Activated CD4-positive, alpha-beta T cell treated with anti-CD3 and anti-CD28 coated beads, Interleukin-2, amount 10 ng/mL, durations not matched to agents 7 days and 5 days (primary cell): ENCODE measurements at places on chromosomes 11 and 22. TPM values are rescaled to one million over a fixed set of nuclear protein-coding genes. Genes with fewer than 3 reads are reported as not detected.

Gene LIMK2
- 48.6 TPM for total RNA-seq

Gene CNGA4
- 0.17 TPM for total RNA-seq

Gene CYB5R2
- 0.82 TPM for total RNA-seq

Gene RFPL3
- total RNA-seq: not detected

Gene MOGAT2
- not detected for total RNA-seq

Gene PHF21B
- not detected for total RNA-seq

Gene SUN2
- total RNA-seq: 702 TPM

Gene POU2AF3
- total RNA-seq: not detected

Gene CDC42BPG
- total RNA-seq: 1.3 TPM

Gene OR51B4
- total RNA-seq: not detected

Gene APOA5
- total RNA-seq: not detected

Gene APBB1
- 58.2 TPM for total RNA-seq

Gene TMEM191C
- 1.4 TPM for total RNA-seq

Gene AMOTL1
- total RNA-seq: 3.1 TPM

Gene TMPRSS13
- 1.4 TPM for total RNA-seq

Gene MS4A15
- total RNA-seq: not detected

Gene EXPH5
- 3.3 TPM for total RNA-seq

Gene ADSL
- total RNA-seq: 124 TPM

Gene OR5A1
- total RNA-seq: not detected

Gene ACR
- not detected for total RNA-seq

Gene FAM180B
- 0.25 TPM for total RNA-seq

Gene DEUP1
- total RNA-seq: not detected

Gene ANGPTL5
- not detected for total RNA-seq

Gene HPS4
- 32.0 TPM for total RNA-seq

Gene PLAAT5
- not detected for total RNA-seq
